Esophagus squamous epithelium (tissue), 5 donors: ENCODE measurements at places on chromosomes 7 and 10. TPM values are rescaled to one million over a fixed set of nuclear protein-coding genes. Genes with fewer than 3 reads are reported as not detected.

- DNase-seq = no peak
Measured at GRCh38 chr10:11949152-11949551, 93.5 kb downstream of the UPF2 start.

DNA sequence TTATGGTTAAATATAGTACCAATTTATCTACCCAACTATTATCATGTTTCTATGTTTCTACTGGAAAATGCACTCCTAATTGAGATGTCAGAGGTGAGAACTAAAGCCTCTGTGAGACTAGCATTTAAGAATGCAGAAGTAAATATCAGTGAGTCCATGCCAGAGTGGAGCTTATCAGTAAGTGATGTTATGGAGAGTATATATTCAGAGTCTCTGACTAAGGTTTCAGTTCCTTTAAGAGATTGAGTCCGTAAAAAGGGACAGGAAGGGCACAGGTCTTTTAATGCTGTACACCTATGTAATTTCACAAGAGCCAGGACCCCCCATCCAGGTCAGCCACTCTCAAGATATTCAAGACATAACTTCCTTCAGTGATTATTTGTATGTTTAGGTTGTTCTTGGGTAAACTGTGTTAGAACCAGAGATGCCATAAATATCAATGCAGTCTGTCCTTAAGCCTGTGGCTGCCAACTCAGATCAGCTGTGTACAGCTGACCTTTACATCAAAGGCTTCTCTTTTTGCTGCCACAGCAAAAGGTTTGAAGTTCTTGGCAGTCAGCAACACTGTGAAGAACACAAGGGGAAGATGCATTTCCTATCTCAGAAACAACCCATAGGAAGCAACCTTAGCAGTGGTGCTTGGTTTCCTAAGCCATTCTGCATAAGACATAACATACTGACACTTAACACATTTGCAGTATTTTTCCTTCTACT lies 244.8 kb downstream of the BICC1 start:
- no peak for DNase-seq

Gene PARP12
- total RNA-seq = 25.1 TPM

Gene PYROXD2
- total RNA-seq = 1.6 TPM

Gene RAPGEF5
- total RNA-seq = 32.4 TPM

Gene BHLHA15
- total RNA-seq = 8.0 TPM

GRCh38 chr10:78572565-78572964 lies 496.2 kb upstream of the ZMIZ1 start:
- DNase-seq = no peak

Gene TPST1
- 10.2 TPM for total RNA-seq

Gene BLNK
- 28.2 TPM for total RNA-seq

DNA sequence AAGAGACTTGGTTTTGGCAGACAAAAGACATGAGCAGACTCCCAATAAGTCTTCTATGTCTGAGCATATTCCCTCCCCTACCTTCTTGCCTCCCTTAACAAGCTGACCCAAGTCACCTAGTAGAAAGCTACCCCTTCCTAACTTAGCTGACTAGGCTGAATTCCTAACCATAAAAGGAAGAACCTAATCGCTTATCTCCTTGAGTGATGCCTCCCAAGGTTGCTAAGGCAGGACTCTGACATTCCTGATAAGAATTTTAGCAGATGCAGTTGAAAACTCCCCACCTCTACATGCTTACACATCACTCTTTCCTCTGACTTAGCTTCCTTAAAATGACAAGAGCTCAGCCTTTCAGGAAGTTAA lies 704.7 kb upstream of the MBL2 start:
- no peak for DNase-seq

DNA sequence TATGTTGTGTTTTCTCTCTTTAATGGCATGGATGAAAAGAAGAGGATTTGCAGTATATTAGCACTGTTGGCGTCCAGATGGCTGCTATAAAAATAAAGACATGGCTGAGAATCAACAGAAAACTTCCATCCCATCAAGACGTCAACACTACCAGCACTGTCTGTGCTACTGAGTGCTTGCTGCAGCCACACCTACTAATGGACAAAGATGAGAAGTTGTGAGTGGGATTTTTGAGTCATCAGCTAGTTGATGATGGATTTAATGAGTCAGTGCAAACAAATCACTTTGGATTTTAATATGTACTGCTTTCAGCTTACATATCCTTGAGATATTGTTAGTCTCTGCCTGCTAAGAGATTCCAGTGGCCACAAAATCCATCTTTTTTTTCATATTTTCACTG lies 631.0 kb upstream of the ANKRD30A start:
- DNase-seq = no peak

Gene HOXA7
- total RNA-seq = 0.23 TPM

DNA sequence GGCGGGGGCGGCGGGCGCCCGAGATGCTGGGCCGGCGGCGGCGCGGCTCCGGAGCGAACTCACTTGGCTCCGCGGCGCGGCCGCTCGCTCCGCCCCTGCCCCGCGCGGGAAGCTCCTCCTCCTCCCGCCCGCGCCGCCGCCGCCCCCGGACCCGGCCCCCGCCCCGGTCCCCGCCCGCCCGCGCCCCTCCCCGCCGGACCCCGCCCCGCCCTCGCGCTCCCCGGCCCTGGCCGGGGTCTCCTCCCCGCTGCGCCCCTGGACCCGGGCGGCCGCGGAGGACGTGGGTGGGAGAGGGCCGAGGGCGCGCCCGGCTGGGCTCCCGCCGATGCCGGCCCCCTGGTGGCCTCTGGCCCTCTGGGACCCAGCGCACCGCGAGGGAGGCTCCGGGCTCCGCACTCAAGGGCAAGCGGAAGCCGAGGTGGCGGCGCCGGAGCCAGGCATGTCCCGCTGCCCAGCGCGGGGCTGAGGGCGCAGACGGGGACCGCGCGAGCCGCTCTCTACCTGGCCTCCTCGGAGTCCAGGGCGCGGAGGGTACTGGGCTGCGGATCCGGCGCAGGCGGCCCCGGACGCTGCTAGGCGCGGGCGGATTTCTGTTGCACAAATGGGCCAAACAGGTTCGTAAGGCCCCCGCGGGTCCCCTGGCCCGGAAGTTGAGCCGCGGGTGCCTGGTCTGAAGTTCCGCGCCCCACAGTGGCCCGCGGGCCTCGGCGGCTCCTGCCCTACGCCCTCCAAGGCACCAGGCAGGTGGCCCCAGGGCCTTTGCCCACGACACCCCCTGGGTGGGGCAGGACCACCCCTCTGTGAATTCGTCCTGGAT lies at the start of gene TCERG1L:
Gene TCERG1L, minus strand, starts transcription at position 61 of the 817 bp plus-strand sequence. CDS start 86 bp downstream, outside the sequence.
- no peak for DNase-seq

- no peak for DNase-seq
Measured at GRCh38 chr7:112930787-112931186, 140.6 kb upstream of the TMEM168 start.

- DNase-seq = no peak
Measured at GRCh38 chr10:103257812-103258211, 12.1 kb downstream of the RPEL1 start.

DNA sequence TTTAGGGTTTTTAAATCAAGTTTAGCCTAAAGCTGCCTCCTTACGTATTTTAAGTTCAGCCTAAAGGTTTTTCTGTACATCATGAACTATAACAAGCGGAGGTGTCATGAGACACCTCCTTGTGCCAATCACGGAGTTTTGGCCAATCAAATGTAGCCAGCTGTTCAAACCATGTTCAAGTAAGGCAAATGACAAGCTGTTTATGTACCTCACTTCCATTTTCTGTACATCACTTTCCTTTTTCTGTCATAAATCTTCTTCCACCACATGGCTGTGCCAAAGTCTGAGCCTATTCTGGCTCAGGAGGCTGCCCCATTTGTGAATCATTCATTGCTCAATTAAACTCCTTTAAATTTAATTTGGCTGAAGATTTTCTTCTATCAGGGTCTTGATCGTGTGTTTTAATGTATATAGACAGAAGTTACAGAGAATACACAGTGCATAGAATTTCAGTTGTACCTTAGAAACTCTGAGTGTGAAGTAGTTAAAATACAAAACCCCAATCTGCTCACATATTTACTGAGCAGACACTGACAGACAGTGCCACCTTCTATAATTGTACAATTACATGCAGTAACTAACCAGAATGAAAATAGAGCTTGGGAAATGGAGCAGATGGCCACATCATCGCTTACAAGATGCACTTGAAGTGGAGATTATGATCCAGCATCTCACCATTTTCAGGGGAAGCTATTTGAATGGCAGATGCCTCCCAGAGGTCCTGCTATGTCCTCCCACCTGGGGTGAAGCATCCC lies 76.9 kb upstream of the LANCL2 start:
- DNase-seq = no peak

DNA sequence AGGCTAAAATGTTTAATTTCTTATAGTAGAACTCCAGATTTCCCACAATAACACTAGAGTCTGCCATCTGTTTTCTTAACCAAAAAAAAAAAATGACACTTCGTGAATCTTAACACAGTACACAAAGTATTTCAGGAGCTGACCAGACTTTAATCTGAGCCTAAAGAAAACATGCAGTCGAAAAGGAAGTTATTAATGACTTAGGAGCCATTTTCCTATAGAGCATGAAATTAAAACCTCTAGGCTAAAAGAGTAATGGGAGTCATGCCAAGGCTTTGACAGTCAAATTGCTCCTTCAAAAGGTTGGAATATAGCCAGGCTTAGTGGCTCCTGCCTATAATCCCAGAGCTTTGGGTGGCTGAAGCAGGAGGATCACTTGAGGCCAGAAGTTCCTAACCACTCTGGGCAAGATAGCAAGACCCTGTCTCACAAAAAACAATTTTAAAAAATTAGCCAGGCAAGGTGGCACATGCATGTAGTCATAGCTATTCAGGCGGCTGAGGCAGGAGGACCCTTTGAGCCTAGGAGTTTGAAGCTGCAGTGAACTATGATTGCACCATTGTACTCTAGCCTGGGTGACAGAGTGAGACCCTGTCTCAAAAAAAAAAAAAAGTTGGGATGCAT lies 13.6 kb downstream of the MICU1 start:
- DNase-seq = no peak

- no peak for DNase-seq
Measured at GRCh38 chr10:69703256-69703655, 73.2 kb downstream of the FAM241B start.

DNA sequence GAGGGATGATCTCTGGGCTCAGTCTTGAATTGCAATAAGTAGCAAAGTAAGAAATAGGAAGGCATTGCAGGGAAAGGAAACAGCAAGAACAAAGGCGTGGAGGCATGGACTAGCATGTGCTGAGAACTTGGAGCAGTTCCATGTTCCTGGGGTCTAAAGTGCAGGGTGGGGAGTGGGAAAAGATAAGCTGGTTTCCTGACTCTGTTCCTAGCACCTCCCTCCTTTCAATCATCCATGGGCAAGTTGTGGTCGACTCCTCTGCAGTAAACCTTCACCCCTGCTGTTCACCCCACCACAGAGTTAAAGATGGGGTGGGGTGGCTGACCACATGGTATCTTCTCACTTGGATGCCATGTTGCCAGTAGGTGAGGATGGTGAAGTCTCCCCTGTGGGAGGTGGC lies 29.6 kb downstream of the RPS24 start:
- DNase-seq = no peak

- no peak for DNase-seq
Measured at GRCh38 chr10:69988094-69988493, 64.6 kb upstream of the MACROH2A2 start.

- no peak for DNase-seq
Measured at GRCh38 chr10:103481974-103482531, 3.0 kb upstream of the CALHM3 start.

- DNase-seq = no peak
Measured at GRCh38 chr10:102404361-102405107, 9.0 kb downstream of the NFKB2 start.

- no peak for DNase-seq
Measured at GRCh38 chr10:69385454-69386350, 31.0 kb downstream of the TACR2 start.

GRCh38 chr7:30984359-30985107 lies 20.8 kb downstream of the GHRHR start:
- no peak for DNase-seq

- DNase-seq = no peak
Measured at GRCh38 chr7:17016402-17017010, 134.7 kb upstream of the AGR3 start.

DNA sequence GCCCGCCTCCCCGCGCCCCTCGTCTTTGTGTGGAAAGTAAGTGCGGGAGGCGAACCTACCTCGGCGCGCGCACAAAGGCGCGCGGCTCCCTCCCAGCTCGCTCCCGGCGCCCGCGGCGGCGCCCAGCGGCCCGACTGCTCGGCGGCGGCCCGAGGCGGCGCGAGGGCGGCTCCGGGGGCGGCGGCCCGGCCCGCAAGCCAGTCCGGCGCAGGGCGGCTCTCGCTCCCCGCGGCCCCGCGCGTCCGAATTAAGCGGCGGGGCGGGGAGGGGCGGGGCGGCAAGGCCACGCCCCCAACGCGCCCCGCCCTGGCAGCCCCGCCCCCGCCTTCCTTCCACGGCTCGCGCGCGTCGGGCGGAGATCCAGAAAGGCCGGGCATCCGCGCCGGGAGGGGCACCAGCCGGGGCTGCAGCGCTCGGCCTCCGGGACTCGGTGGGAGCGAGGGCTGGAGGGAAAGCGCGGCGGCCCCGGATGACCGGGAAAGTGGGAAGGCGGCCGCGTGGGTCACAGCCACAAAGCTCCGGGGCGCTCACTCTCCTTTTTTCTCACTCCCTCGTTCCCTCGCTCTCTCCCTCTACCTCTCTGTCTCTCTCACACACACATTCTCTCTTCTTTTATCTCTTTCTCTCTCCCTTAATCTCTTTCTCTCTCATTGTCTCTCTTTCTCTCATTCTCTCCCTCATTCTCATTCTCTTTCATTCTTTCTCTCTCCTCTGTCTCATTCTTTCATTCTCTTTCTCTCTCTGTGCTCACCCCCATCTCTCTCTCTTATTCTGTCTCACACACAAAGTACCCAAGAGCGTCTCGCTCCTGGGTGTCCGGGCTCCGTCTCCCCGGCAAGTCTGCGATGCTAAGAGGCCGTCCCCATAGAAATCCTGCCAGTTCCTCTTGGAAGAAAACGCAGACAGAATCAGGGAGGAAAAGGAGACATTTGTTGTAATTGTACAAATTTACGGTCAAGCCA lies 170.2 kb downstream of the FAM107B start:
- peak; percentile 7 for DNase-seq
